ENCODE measurements at places on chromosomes 11 and 22.

GRCh38 chr11:114396916-114397315 lies 3.4 kb downstream of the C11orf71 start:
- DNase-seq, result no peak

GRCh38 chr11:110147962-110148709 lies 54.9 kb downstream of the ZC3H12C start:
- no peak for DNase-seq

GRCh38 chr22:17430412-17430811 lies 61.2 kb downstream of the CECR2 start:
- no peak for DNase-seq

GRCh38 chr11:134911514-134912180 lies 499.6 kb upstream of the B3GAT1 start:
- DNase-seq, result no peak

GRCh38 chr11:108538022-108538424 lies 39.8 kb upstream of the POGLUT3 start:
- no peak for DNase-seq

- no peak for DNase-seq
Measured at GRCh38 chr22:50522208-50522805, 3.1 kb downstream of the SCO2 start.

- DNase-seq, result no peak
Measured at GRCh38 chr11:128497061-128497775, 90.1 kb downstream of the ETS1 start.

DNA sequence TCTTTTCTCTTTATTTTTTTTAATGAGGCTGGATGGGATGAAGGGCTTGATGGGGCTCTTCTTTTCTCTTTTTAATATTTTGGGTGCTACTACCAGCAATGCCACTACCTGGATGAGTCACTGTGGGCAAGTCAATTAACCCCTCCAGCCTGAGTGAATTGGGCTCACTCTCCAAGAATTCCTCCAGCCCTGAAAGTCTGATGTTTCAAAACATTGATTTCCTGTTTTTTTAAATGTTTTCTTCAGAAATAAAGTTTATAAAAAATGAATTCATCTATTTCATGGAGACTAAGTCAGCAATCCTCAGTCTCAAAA lies 812 bp upstream of the OR5A2 start:
- DNase-seq, result no peak

DNA sequence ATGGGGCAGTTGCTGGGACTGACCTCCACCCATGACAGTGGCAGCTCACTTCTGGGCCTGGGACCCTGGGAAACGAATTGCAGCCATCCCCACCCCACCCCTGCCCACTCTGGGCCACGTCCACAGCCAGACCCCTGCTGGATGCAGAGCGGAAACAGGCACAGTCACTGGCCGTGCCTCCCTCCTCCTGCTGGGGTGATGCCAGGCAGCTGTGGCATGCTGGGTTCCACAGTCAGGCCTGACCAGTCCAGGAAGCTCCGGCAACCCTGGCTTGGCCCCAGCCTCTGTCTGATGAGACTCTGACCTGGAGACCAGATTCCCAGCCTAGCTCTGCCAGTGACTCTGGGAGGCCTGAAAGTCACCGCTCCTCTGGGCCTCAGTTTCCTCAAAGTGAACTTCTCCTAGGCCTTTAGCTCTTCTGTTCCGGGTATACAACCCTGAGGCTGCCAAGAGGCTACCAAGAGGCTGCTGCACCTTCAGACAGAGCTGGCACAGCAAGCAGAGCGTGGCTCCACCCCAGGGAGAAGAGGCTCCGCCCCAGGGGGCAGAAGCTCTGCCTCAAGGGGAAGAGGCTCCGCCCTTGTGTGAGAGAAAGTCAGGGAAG lies 8.9 kb downstream of the SULT4A1 start:
- DNase-seq, result no peak

DNA sequence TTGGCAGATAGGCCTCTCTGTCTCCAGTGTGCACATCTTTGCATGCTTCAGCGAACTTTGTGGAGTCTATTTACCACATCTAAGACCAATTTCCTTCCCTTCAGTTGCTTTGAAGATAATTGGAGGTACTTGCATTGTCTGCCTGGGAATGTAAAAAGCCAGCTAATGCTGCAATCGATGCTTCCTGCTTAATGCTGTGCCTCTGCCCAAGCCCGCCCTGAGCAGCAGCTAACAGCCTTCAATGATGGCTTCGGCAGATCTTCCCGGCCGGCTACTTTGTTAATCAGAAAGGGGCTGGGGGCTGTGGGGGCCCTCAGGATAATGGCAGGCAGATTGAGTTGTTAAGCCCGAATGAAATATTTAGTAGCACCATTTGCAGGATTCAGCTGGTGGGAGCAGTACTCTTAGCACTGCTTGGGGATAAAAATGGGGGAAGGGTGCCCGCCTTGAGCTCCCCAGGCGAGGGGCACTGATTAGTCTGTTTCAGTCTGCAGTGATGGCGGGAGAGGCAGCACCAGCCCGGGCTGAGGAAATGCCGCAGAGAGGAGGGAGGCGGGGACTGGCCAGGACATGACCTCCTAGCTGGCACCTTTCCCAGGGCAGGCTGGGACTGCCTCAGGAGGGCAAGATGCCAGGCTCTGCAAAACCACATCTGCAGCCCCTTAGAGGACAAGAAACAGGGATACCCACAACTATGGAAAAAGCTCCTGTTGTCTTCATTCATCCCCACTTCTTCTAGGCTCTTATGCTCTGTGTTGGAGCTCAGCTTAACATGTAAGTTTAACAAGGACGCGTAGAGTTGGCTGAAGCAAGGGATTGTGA lies 460.0 kb downstream of the BUD13 start:
- no peak for DNase-seq

DNA sequence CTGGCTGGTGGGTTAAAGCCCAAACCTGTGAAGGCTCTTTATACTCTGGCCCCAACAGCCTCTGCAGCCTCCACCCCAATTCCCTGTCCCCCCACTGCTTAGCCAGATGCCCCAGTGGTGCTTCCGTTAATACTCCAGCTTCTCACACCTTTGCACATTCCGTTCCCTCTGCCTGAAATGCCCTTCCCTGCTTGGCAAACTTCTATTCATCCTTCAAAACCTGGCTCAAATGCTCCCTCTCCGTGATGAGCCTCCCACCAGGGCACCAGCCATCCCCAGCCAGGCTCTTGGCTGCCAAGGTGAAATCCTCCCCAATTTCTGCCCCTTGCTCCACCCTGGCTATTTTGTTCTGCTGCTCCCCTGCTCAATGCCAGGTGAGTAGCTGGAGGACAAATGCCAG lies 12.5 kb upstream of the FADS3 start:
- DNase-seq, result no peak

DNA sequence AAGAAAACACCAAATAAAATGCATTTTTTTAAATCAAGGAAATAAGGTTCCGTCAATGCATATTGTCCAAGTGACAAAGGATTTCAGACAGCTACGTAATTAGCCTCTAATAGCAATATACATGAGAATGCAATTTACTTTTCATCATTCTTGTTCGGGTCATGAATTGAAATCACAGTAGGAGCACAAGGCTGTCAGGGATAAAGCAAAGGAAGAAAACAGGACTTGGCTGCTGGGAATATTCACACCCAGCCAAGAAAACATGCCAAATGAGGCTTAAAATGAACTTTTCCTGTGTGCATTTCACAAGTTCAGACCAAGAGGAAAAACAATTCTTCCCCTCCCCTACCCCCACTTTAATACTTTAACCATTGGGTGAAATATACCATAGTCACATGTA lies 188.6 kb downstream of the CWF19L2 start:
- DNase-seq, result no peak
